ENCODE measurements at places on chromosomes 2 and 18.
A peak's percentile ranks its signal among the peaks of the same experiment; 100 is the strongest.

DNA sequence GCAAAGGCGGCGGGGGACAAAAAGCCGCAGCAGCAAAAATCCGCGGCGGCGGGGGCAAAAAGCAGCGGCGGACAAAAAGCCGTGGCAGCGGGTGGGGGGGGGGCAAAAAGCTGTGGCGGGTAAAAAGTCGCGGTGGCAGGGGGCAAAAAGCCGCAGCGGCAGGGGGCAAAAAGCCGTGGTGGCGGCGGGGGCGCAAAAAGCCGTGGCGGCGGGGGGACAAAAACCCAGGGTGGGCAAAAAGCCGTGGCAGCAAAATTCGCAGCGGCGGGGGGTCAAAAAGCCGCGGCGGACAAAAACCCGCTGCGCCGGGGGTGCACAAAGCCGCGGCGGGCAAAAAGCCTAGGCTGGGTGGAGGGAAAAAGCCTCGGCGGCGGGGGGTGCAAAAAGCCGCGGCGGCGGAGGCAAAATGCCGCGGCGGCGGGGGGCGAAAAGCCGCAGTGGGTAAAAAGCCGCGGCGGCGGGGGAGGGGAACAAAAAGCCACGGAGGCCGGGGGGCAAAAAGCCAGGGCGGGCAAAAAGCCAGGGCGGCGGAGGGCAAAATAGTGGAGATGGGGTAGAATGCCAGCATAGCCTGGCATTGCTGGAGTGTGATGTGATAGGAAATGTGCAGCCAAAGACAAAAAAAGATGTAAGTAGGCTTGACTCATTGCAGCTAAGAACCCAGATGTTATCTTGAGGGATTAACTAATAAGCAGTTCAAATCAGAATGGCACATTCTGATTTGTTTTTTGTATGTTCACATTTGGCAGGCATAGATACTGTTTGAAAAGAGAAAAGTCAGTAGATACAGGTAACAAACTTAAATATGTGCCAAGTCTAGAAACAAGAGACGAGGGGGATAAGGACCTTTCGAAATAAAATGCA, 1076.3 kb downstream of the RPIA start:
- DNase-seq: peak; percentile 1

GRCh38 chr2:71220743-71221142, 6.2 kb downstream of the PAIP2B start:
- DNase-seq: no peak

DNA sequence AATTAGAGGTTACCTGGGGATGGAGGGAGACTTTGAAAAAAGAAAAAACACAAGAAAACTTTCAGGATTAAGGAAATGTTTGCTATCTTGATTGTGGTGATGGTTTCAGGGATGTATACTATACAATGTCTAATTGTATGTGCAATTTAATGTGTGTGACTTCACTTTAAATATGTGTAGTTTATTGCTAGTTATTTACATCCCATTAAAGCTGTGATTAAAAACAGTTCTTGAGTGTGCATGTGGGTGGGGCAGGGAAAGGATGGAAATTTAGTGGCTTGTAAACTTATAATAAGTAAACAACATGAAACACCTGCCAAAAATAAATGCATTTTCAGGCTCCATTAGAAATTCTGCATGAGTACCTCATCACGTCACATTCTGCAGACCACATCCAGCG, 167.0 kb downstream of the MYO5B start:
- no peak for DNase-seq

DNA sequence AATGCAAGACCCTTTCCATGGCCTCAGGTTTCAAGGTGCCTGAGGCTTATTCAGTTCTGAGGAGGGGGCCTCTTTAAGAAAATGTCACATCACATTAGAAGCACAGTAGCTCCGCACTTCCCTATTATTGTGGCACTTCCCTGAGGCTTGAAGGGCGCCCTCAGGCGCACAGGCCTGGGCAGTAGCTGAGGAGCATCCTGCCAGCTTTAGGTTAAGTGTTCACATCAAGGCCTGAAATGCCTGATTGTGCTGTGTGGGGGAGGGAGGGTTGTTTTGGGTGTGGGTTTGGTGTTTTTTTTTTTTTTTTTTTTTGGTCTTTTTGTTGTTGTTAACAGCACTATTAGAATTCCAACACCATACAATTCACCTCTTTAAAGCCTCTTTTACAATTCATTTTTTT, 107.9 kb downstream of the CABLES1 start:
- no peak for DNase-seq

- DNase-seq: no peak
These were observed 1989.9 kb upstream of the CELF4 start for GRCh38 chr18:39555496-39555895.

DNA sequence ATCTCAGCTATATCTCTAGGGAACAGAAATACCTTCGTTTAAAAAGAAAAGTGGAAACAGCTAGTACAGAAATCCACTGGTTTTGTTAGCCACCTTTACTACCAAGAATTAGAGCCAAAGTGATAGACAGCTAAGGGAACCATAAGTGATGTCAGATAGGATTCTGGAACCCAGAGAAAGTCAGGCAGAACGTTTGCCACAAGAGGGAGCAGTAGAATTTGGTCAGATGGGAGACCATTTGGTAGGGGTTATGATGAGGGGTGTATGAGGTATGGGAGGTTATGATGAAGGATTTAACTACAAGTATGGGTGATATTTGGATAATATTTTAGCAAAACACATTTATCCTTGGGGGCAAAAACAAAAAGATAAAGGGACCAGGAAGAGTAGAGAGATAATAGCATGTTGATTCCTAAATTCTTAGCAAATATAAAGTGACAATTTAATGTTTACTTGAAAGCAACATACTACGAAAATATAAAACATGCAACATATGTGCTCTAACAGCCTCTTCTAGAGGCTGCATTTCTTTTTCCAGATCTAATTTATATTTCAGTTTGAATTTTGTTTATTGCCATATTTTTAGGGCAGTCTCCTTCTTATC, 3.3 kb downstream of the SLC8A1 start:
- peak; percentile 16 for DNase-seq

- DNase-seq: no peak
These were observed 42.8 kb downstream of the CCDC102B start for GRCh38 chr18:68840554-68841263.

DNA sequence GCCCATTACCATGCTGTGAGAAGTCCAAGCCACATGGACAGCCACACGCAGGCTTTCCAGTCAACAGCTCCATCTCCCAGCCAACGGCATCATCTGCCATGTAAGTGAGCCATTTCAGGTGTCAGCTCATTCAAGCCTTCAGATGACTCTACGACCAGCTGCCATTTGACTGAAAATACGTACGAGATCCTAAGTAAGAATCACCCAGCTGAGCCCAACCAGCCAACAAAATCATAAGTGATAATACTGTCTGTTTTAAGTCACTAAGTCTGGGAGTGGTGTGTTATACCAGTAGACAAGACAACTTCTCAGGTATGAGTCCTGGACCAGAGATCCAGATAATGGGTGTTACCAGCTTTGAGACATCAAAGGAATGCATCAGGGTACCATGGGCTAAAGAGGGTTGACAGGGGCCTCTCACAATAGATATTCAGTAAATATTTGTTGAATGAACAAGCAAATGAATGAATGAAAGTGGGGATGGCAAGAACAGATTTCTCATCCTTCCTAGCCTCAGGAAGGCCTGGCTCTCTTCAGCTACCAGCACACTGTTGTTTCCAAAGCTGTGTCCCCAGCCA, 52.9 kb upstream of the CTIF start:
- DNase-seq: no peak

- no peak for DNase-seq
These were observed 6.3 kb downstream of the ANO7 start for GRCh38 chr2:241194811-241195210.

DNA sequence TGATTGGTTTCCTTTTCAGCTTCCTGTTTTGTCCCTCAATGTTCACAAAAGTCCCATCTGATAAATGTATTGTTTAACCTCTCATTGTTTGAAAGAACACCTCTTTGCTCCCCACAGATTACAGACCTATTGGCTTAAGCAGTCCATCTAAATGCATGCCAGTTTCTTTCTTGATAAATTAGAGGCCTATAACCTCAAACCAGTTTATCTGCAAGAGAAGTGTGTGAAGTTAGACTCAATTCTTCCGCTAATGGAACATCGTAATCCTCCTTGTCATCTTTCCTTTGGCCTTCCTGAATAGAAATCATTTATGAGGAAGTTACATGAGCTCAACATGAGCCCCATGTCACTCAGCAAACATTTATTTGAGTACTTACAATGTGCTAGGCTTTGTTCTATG, 74.0 kb downstream of the FRZB start:
- no peak for DNase-seq

DNA sequence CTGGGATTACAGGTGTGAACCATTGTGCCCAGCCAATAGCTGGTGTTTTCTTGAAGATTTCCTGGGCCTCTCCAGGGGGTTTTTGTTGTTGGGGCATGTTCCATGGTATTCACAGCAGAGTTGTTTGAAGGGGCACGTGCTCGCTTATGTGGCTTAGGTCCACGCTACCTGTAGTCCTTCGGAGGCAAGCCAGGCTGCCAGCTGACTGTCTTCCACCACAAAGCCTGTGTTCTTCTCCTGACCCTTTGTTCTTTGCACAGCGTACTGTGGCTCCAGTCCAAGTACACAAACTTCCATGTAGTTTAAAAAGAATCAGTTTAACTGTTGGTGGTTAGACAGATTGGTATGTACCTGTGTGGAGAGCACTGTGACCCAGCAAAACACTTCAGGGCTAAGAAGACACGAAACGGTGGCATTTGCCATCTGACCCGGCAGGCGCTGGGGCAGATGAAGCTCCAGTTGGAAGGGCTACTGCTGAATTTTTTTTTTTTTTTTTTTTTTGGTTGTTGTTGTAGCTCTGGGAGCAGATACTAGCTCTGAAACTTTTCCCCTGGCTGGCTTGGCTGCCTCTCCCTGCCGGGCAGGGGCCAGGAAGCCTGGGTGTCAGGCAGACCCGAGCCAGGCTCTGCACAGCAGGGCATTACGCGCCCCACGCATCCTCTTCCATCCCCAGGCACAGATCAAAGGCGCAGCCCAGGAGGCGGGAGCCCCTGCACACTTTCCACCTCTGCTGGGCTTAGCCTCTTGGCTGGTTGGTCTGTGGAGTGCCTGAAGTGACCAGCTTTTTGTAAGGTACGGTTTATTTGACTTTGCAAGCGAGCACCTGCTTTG, 5.7 kb downstream of the GREB1 start:
- no peak for DNase-seq

- DNase-seq: no peak
These were observed 109.9 kb upstream of the DTNA start for GRCh38 chr18:34600158-34600557.

GRCh38 chr18:58402247-58402646, 226.6 kb downstream of the ALPK2 start:
- no peak for DNase-seq

- DNase-seq: no peak
These were observed 24.0 kb downstream of the KIF1A start for GRCh38 chr2:240795916-240796510.

DNA sequence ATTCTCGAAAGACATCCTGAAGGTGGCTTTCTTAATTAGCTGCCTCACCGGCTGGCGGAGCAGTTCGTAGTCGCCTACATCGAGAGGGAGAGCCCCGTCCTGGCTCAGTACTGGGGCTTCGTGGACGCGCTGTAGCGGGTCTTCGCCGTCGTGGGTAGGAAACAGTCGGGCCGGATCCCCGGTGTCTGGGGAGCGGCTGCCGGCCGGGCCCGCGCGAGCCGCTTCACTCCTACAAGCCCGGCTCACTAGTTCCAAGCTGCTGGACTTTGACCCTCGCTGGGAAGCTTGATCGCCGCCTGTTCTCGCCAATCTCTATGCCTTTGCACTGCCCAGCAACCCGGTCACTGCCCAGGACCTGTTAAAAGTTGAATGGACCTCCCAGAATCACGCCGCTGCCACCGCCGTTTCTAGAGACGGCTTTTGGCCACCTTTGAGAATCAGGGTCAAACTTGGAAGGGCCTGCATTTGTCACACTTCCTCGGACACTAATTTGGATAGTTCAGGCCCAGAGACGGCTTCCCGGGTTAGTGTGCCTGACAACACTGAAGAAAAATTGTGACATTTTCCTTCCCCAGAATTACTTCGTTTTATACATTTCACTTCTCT, 41.4 kb upstream of the AKAIN1 start:
- DNase-seq: peak; percentile 50

DNA sequence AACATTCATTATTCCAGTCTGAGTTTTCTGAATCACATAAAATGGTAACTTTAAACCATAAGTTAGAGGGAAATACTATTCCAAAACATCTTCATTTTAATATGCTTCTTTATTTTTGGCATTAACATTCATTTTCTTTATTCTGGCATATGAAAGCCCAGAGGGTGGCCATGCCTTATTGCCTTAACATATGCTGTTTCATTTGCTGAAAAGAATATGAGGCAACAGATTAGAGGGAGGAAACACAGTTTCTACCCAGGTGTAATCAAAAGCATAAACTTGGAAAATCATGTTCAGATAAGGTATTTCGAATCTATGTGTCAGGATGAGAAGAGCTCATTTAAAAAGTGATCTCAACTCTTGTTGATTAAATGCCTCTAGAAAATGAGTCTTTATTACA, 379.9 kb upstream of the DSEL start:
- DNase-seq: no peak

DNA sequence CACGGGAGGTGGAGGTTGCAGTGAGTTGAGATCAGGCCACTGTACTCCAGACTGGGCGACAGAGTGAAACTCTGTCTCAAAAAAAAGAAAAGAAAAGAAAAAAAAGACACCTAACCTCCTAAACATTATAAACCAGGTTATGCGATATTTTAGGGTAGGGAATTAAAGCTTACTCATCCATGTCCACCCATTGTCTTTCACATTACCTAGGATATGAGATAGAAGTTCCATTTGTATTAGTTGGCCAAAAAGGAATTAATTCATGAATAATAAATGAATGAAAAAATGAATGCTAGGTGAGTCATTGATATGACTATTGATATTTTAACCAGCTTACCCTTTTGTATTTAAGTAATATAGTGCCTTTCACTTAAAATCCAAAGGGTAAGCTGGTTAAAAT, 132.9 kb downstream of the FAM161A start:
- no peak for DNase-seq

- DNase-seq: no peak
These were observed 171.9 kb downstream of the FHOD3 start for GRCh38 chr18:36469461-36469860.

GRCh38 chr2:31940920-31941319, 69.9 kb downstream of the MEMO1 start:
- DNase-seq: no peak

DNA sequence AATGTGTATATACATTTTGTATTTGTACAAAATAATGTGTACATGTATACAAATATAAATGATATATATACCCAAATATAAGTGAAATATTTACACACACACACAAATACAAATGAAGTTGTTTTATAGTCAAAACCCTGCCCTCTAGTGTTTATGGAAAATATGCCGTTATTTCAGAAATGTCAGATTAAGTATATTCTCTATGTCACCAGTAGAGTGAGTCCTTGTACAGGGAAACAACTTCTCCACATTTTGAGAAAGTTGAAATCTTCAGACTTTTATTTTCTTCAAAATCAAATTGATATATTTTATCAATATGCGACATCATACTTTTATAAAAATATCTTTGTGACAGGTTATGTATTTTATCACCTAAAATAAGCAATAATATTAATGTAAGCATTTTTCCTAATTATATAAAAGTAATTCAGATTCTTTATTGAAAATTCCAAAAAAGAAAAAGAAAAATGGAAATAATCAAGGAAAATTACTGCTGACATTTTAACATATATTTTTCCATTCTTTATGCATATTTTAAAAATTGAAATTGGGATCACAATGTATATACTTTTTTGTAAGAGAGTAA, 22.4 kb downstream of the ARL6IP6 start:
- DNase-seq: peak; percentile 55
